Stimulated activated CD4-positive, alpha-beta T cell treated with anti-CD3 and anti-CD28 coated beads, Interleukin-1b, Interleukin-23, amount 100 ng/mL, for 1 hour (primary cell): ENCODE measurements at places on chromosomes 7 and 10.

DNA sequence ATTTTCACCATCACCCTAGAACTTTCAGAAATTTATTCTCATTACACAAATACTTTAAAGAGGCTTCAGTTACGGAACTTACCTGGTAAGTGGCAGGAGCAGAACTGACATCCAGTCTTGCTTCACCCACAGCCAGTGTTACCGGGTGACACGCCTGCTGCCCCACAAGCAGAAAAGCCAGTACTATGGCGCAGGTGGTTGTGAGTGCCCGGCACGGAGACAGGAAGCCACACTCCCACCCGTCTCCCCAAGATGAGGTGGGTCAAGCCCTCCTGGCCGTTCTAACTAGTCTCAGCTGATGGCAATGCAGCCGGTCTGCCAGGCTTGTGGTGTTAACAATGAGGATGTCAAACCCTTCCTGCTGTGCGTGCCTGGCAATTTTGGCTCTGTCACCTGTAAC lies 86.9 kb downstream of the PROSER2 start:
- no peak for DNase-seq

DNA sequence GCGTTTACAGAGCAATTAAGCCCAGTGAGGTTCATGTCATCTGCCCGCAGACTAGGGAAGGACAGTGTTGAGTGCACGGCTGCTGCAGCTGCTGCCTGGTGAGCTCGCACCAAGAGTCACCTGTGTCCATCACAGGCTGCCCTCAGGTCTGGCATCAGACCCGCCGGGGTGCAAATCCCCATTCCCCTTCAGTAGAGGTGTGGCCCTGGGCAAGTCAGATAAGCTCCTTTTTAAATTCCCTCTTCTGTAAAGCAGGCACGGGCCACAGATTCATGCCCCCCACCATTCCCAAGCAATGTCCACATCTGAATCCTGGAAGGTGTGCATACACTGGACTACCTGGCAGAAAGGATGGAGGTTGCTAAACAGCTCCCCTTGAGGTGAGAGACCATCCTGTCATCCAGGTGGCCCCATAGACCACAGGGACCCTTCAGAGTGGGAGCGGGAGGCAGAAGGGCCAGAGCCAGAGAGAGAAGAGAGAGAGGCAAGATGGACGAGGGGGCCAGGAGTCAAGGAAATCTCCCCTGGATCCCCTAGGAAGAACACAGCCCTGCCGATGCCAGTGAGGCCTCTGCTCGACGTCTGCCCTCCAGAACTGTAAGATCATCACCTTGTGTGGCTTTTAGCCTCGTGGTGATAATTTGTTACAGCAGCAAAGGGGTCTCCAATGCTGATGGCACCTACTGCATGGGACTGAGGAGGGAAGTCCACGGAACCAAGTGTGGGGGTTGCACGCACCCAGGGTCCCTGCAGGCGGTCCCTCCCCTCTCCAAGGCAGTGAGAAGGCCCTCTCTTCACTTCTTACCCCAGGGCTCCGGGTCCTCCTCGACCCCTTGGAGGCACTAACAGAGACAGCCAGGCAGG lies 168.8 kb downstream of the TCERG1L start:
- DNase-seq, result no peak

- DNase-seq, result no peak
Observed at GRCh38 chr10:115402699-115403098, 309.5 kb downstream of the ATRNL1 start.

DNA sequence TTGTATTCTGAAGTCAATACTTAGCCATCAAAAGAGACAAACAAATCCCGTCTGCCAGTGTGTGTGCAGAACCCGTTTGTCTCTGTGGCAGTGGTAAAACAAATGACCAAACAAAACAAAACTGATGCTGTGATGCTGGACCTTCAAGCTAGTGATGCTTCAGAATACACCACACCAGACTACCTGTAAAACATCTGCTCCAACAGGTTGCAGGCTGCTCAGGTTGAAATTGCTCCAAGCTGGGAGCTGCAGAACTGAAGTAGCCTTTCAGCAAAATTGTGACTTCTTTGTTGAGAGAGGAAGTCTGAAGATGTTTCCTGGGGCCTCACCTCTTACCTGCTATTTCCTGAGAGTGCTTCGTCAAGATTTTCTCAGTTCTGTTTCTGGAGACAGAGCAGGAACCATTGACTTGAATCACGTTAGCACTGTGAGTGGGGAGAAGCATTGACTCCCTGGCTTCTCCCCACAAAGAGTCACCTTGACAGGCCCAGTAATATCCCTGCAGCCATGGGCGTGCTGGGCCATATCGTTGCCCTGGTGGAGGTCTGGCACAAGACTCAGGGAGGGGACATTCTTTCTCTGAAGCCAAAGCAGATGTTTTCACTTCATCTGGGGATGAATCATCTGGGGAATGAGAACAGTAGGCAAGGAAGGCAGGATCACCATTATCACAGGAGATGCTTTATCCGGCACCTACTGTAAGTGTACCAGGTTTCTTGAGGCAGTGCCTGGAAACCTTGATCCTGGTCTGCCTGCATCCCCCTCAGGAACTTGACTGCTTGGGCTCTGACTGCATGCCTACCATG lies 80.2 kb downstream of the RBM20 start:
- DNase-seq, result no peak

DNA sequence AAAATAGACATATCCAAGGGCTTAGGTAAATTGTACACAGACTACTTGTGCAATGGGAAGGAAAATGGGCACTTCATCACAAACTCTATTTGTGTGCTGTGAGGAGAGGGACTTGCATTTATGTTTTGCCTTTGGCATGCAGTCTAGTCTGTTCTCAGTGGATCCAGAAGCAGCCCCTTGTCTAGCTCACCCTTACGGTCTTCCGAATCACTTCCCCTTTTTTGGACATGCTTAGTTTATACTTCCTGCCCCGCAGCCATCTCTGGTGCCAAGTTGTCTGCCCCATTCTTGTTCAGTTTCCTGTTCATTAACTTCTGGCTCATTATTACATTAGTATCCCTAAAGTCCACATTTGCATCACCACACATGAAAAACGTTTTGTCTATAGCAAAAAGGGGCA lies 161.6 kb downstream of the NRCAM start:
- no peak for DNase-seq
